ENCODE measurements at places on chromosomes 13 and 19.

DNA sequence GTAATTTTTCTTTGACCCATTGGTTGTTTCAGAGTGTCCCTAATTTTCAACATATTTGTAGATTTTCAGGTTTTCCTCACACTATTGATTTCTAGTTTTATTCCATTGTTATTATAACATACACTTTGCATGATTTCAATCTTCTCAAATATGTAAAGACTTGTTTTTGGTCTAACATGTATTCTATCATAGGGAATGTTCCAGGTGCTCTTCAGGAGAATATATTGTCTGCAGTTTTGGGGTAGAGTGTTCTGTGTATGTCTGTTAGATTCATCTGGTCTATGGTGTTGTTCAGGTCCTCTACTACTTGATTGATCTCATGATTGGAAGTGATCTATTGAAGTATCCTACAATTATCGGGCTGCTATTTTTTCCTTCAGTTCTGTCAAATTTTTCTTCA lies 440.9 kb upstream of the MIR17HG start:
- no peak for DNase-seq

- DNase-seq: no peak
Measured at GRCh38 chr19:11364935-11365334, 9.5 kb upstream of the SWSAP1 start.

GRCh38 chr13:32538143-32538620 lies 413 bp downstream of the N4BP2L2 start:
- no peak for DNase-seq

DNA sequence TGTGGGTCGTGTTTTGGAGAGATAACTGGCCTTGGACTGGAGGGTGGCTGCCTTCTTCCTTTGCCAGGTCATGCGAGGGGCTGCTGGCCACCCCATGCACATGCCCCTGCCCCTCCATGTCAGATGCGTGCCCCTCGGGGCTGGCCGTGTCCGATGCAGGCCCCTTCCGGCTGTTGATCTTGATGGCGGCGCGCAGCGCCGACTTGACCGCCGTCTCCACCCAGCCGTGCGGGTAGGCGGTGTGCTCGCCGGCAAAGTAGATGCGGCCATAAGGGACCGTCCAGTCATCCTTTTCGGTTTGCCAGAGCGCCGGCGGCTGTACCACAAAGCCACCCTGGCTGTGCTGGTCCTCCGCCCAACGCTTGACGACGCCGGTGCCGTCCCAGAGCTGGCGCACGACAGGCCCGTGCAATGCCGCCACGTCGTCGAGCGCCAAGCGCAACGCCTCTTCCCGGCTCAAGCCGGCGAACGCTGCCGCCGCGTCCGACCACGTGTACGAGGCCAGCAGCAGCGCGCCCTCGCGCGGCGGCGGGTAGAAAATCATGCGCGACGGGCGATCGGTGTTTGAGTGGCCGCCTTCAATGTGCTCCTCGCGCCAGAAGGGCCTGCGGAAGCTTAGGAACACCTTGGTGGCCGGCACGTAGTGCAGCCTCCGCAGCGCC lies 6.9 kb downstream of the IL4I1 start:
- peak; percentile 90 for DNase-seq

DNA sequence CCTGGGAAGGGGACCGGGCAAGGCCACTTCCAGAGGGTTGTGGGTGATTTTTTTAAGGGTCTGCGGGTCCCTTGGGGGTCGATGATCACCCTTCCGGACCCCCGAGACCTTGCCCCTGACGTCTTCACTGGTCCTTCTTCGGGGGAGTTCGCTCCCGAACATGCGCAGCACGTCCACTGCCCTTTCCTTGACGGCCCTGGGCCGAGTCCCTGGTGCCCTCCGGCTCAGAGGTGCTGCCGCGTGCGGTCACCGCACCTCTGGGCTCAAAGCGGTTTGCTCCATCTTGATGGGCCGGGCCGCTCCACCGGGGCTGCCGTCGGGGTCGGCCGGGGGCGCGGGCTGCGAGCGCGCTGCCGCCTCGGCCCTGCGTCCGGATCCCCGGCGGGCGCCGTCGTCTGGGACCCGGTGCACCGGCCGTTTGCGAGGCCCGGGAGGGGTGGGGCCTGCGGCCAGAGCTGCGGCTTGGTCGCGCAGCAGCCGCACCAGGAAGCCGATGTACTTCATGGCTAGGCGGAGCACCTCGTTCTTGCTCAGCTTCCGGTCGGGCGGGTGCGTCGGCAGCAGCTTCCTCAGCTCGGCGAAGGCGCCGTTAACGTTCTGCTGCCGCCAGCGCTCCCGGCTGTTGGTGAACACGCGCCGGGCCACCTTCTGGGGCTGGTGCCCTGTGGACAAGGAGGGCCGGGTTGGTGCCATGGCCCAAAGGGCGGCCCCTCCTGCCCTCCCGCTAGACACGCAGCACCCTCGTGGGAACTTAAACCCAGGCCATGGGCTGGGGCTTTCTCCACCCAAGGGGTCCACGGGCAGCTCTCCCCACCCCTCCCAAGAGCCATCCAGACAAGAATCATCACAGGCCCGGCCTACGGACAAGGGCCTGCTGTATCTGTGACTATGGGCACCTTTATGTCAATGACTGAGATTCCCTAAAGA lies 3.3 kb downstream of the LYL1 start:
- DNase-seq: peak; percentile 92

DNA sequence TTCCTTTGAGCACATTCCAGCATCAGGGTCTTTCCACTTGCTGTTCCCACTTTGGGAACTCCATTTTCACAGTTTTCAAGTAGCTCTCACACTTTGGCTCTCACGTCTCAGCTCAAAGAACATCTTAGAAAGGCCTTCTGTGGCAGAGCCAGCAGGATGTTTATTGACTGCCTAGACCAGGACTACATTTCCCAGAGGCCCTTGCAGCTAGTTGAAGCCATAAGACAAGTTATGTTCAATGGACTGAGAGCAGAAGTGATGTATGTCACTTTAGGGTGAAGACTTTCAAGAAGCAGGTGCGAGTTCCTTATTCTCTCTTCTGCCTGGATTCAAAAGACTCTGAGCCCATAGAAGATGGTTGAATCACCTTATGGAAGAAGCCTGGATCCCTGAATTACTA lies 4.3 kb upstream of the HAUS5 start:
- DNase-seq: peak; percentile 26

GRCh38 chr19:1952635-1953034 lies 11.7 kb downstream of the CSNK1G2 start:
- no peak for DNase-seq

- peak; percentile 85 for DNase-seq
Measured at GRCh38 chr19:46753420-46754155, 7.3 kb upstream of the STRN4 start.

DNA sequence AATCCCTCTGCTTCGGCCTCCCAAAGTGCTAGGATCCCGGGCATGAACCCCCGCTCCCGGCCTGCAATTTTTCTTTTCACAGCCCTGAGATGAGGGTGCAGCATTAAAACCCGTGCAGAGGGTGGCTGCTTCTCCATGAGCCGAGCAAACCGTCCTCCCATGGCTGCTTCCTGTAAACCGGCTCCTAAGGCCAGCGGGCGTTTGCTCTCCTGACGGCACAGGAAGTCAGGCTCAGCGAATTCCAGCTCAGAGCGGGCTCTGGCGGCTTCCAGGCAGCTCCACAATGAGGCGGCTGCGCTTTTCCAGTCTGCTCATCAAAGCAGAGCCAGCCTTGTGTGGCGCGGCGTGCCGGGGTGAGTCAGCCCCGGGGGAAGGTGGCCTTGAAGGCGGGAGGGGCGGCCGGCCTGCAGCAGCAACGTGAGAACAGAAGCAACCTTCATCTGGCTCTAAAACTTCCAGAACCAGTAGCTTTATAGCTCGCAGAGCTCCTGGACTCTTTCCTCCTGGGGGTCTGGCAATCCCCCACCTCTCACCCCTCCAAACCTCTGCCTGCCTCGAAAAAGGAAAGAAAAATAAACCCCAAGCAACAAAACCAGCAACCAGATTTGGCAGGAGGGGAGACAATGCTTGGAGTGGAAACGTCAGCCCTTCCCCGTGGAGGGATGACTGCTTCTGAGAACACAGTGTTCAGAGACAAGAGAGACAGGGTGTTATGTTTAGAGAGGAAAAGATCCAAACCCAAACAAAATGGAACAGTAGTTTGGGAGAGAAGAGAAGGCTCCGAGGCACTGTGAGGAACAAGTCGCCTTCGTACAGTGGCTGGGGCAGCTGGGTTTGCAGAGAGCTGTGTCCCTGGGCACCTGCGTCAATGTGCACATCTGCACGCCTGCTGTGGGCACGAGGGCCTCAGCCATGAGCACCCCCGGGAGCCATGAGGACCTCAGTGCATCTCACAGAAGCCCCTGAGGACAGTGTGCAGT lies 67.8 kb downstream of the GADD45B start:
- DNase-seq: peak; percentile 64

GRCh38 chr19:29928831-29929230 lies 13.2 kb upstream of the URI1 start:
- DNase-seq: no peak

GRCh38 chr19:14400951-14401431 lies 18.1 kb downstream of the DDX39A start:
- DNase-seq: no peak

- DNase-seq: no peak
Measured at GRCh38 chr19:17036640-17037039, 10.0 kb upstream of the CPAMD8 start.

- no peak for DNase-seq
Measured at GRCh38 chr19:18156841-18157464, 4.0 kb downstream of the PIK3R2 start.

- no peak for DNase-seq
Measured at GRCh38 chr19:39087907-39088686, 3.9 kb downstream of the ACP7 start.

GRCh38 chr13:94431987-94432386 lies 47.5 kb downstream of the DCT start:
- no peak for DNase-seq

GRCh38 chr13:95121516-95121915 lies 179.7 kb downstream of the ABCC4 start:
- no peak for DNase-seq

- no peak for DNase-seq
Measured at GRCh38 chr19:8373867-8374813, 10.2 kb downstream of the ANGPTL4 start.

GRCh38 chr13:105008604-105009003 lies 1526.9 kb downstream of the EFNB2 start:
- DNase-seq: no peak

GRCh38 chr19:35904311-35905068 lies 2.2 kb downstream of the HCST start:
- DNase-seq: no peak

- no peak for DNase-seq
Measured at GRCh38 chr13:40145139-40145538, 489.7 kb downstream of the COG6 start.

GRCh38 chr19:44767295-44768180 lies 10.2 kb upstream of the CBLC start:
- DNase-seq: peak; percentile 35

GRCh38 chr19:13231663-13232062 lies 81.5 kb downstream of the IER2 start:
- DNase-seq: no peak

DNA sequence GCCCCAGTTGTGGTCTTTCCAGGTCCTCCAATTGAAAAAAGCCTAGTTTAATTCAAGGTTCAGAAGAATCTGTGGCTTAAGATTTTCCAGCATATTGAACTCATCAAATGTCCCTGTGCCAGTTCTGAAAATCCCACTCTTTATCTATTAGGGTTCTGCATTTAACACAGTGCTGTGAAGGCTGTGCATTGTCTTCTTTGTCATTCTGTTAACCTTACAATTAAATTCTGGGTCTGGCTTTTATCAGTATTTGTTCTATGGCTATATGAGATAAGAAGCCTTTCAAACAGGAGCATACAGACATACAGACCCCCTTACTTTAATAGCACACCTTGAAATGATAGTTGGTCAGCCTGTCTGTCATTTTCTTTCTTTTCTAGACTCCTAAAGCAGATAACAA lies 362.1 kb upstream of the DACH1 start:
- no peak for DNase-seq

GRCh38 chr13:21365574-21365973 lies 93.5 kb downstream of the ZDHHC20 start:
- peak; percentile 64 for DNase-seq

GRCh38 chr19:38168637-38169036 lies 55.4 kb downstream of the DPF1 start:
- DNase-seq: no peak

DNA sequence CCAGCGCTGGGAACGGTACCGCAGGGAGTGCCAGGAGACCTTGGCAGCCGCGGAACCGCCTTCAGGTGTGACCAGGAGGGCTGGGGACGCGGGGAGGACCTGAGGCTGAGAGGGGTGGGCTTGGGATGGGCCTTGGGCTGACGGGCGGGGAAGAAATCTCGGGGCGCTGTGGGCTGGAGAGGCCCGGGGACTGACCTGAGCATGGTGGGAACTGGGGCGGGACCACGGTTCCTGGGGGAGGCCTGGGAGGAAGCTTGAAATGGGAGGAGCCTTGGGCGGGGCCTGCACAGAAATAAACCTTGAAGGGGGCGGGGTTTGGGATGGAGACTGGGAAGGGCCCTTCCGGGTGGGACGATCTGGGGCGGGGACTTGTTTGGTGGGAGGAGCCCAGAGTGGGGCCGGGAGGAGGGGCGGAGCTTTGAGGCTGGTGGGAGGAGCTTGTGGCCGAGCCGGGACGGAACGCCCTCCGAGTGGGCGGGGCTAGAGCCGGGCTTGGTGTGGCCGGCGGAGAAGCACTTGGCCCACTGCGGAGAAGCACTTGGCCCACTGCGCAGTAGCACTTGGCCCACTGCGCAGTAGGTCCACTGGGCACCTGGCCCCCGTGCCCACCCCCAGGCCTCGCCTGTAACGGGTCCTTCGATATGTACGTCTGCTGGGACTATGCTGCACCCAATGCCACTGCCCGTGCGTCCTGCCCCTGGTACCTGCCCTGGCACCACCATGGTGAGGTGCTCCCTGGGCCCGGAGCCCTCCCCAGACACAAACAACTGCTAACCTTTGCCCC lies 2.8 kb downstream of the GIPR start:
- peak; percentile 69 for DNase-seq

DNA sequence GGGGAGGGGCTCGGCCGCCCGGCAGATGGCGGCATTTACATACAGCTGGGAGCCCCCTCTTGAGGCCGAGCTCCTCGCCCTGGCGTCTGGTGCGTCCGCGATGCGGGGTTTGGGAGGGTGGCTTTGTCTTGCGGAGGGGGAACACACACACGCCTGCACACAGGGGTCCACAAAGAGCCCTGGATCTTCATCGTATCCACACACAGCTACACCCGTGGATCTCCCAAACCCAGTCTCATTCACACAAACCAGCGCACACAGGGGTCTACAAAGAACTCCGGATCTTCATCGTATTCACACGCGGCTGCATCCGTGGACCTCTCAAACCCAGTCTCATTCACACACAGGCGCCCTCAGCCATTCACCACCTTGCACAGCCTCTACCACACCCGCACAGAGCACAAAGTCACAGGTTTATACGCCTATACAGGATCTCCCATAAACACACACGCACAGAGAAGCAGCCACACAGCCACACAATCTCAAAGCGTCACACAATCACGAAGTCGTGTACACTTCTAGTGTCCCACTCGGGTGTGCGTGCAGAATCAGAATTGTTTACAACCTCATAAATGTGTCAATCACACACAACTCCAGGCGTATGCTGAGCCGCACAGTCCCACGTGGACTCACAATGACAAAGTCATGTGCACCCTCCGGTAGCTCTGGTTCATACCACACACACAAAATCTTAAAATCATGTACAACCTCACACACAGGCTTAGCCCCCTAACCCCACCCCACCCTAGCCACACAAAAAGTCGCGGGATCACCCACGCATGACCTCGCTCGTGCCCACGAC lies 550 bp upstream of the DLL3 start:
- DNase-seq: no peak
